ENCODE measurements at places on chromosomes 16 and 17.

DNA sequence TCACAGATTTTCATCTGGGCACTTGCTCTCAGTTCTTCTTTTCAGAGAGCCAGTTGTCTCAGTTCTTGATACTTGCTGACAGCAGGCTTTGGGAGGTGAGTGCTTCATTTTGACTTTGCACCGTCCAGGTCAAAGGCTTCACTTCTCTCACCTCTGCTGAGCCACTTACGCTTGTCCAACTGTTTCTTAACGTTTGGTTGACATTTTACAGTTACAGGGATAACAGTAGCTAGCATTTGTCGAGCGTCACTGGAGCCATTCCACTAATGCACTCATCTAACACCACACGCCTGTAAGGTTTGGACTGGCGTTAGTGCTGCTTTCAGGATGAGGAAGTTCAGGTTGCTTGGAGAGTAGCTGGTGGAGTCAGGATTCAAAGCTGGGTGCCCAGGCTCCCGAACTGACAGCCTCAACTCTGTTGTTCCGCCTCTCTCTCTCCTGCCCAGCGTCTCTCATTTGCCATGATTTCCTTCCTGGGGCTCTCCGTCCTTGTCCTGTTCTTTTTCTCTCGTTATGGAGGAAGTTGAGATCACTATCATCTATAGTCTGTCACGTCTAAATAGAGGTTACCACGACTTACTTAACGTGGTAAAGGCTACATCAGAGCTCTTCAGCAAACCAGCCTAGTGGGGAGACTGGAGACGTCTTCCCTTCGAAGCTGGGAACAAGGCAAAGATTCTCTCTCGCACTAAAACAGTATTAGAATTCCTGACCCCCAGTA, 220.8 kb downstream of the RPTOR start:
- no peak for DNase-seq

- DNase-seq: peak; percentile 60
These were observed 18.8 kb downstream of the XPO6 start for GRCh38 chr16:28192806-28193529.

DNA sequence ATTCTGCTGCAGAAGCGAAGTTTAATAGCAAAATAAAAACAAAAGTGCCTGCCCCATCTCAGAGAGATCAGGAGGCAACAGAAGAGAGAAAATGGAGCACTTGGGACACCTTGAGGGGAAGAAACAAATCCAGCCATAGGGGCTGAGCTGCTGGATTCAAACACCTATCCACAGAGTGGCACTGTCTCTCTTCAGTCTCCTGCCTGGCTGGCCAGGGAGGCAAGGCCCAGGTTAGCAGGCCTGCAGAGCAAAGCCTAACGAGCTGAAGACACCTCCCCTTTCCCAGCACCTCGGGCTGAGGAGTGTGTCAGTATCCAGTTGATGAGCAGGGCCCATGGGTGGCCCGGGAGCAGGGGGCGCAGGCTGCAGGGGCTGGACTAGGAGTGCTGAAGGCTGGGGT, 8.8 kb upstream of the KRT31 start:
- no peak for DNase-seq

GRCh38 chr16:24670623-24671454, 58.6 kb upstream of the TNRC6A start:
- no peak for DNase-seq

- no peak for DNase-seq
These were observed 344.6 kb downstream of the SOX9 start for GRCh38 chr17:72465191-72466024.

- DNase-seq: no peak
These were observed 12.3 kb upstream of the CMTM3 start for GRCh38 chr16:66592241-66592640.

- DNase-seq: no peak
These were observed 188.4 kb downstream of the AATF start for GRCh38 chr17:37137070-37137610.

DNA sequence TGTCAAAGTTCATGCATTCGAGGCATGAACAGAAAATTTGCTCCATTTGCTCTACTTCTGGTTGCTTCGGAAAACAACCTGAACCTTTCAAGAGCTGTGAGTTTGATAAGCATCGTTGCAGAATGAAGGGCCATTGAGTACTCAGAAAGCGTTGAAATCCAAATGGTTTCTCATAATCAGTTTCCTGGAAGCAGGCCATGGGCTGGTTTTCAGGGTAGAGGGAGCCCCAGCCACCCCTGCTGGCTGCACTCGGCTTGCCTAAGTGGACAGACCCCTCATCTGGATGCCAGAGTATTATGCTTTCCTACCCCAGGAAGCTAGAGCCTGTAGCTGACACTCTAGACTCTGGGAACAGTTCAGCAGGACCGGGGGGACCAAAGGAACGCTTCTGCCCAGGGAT, 24.4 kb downstream of the SCNN1G start:
- no peak for DNase-seq

DNA sequence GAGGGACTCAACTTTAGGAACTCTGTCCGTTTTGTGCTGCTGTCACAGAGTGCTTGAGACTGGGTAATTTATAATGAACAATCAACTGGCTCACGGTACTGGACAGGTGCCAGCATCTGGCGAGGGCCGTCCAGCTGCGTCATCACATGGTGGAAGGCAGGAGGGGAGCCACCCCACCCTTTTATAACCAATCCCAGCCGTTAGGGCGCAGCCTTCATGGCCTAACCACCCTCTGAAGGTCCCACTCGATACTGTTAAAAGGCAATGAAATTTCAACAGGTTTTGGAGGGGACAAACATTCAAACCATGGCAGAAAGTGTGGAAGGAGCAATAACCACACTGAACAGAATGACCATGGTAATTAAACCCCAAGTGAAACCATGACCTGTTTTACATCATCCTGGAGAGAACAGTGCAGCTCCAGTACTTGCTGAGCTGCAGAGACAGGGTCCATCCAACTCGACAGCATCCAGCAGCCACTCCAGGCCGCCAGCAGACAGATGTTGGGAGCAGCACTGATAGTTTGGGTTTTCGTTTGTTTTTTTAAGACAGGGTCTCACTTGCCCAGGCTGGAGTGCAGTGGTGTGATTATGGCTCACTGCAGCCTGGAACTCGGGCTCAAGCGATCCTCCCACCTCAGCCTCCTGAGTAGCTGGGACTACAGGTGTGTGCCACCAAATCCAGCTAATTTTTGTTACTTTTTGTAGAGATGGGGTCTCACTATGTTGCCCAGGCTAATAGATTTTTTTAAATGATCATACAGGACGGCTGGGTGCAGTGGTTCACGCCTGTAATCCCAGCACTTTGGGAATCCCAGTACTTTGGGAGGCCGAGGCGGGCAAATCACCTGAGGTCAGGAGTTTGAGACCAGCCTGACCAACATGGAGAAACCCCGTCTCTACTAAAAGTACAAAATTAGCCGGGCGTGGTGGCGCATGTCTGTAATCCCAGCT, 11.0 kb downstream of the CHMP6 start:
- DNase-seq: peak; percentile 13

DNA sequence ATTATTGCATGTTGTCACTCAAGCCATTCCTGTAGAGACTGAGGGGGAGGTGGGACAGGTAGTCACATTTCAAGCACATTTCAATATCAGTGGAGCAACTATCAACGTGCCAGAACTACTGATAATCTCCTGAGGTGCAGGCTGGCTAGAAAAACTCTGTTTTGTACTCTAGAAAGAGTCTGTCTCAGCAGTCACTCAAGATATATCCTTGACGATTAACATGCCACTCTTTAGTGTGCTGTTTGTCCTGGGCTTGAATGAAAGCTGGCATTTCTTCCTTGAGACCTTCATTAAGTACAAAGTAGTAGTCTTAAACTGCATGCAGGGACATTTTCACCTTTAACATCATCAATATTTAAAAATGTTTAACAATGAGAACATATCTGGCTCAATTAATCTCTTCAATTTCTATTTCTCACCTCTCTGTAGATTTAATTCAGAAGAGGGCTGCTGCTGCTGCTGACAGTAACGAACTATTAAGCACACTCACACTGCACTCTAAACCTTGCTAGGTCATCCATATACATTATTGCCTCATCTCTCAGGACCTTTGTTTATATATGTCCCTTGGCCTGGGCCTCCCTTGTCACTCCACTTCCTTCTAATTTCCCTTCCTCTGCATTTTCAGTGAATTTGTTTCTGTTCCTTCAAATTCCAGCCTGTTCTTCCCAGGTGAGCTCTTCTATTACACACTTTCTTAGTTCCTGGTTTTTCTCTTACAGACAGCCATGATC, 412.0 kb downstream of the HAPSTR1 start:
- DNase-seq: no peak

DNA sequence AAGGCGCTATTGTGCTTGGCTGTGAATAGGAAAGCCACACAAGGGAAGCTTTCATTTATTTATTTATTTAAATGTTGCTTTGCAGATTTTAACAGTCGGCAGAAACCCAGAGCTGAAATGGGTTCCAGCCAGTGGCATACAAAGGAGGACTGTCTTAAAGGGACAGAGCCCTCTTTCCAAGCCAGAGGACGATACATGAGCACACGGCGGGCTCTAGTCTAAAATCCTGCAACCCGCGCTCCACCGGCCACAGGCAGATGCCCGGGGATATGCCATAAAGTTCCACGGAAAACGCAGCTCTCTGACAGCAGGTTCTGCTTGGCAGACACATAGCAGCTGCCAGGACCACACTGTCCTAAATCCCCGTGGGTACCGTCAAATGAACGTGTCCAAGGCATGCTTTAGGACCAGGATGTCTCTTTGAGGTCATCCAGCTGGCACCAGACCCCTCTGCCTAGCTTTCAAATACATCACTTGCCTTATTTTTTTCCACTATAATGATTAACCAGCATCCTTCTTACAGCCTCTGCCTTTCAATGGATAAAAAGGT, 64.6 kb downstream of the CYTH1 start:
- DNase-seq: no peak

GRCh38 chr16:2235695-2236336, 428 bp upstream of the DNASE1L2 start:
- no peak for DNase-seq

- no peak for DNase-seq
These were observed 7.6 kb downstream of the XPO6 start for GRCh38 chr16:28204204-28204603.

GRCh38 chr17:5892921-5893675, 177.1 kb upstream of the WSCD1 start:
- DNase-seq: no peak

DNA sequence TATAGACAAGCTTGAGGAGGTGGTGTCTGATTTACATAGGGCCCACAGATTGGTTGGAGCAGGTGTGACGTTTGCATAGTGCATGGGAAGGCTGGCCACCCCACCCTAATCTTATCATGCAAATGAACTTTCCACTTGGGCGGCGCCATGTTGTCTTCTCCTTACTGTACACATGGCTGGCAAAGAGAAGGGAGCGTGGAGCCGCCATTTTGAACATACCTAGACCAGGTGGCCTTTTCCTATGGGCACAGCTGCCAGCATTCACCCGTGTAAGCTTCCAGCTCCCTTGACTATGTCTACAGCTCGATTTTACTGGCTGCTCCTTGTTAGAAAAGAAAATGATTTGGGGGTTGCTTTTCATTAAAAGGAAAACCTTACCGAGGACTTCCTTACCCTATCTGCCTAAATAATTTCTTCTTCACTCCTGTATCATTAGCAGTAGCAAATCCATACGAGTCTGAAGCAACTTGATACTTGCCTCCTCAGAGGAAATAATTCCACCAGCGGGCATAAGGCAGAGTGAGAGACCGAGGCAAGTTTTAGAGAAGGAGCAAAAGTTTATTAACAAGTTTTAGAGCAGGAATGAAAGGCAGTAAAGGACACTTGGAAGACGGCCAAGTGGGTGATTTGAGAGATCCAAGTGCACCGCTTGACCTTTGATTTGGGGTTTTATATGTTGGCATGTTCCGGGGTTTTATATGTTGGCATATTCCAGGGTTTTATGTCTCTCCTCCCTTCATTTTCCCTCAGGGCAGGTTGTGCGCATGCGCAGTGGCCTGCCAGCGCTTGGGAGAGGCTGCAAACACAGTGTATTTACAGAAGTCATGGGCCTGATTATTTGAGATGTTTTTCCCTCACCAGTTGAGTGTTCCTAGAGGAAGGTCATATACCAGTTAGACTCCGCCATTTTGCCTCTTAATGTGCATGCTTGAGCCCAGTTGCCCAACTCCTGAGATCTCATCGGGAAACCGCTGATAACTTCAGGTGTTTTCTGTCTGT, 65.7 kb downstream of the MARF1 start:
- no peak for DNase-seq

DNA sequence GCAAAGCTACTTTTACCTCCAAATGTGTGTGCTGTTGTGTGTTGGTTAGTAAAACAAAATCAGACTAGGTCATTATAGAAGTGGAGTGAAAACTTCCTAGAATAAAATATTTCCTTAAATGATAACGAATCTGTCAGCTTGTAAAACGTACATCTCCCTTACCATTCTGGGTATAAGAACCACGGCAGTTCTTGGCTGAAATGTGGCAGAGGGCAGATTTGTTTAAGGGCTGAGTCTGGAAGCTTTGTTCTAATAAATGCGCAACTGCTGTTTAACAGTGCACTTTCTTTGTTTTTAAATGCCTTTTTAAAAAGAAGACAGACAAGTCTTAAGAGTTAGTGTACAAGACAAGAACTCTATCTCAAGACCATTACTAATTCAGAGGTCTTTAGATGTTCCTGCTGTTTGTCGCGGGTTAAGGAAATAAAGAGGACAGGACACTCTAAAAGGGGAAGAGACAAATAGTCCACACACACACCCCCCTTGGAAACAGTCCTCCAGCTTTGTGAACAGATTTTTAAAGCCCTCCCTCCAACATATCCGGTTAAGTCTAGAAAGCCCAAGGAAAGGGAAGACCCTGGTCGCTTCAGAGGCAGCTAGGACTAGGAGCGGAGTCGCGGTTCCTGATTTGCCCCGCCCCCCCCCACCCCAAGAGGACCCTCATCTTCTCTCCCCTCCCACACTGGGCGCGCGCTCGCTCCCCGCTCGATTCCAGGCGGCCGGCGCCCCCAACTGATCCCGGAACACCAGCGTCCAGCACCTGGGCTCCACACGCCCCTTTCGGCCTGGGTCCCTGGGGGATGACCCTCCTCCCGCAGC, 658 bp downstream of the SYNRG start:
- DNase-seq: peak; percentile 33

DNA sequence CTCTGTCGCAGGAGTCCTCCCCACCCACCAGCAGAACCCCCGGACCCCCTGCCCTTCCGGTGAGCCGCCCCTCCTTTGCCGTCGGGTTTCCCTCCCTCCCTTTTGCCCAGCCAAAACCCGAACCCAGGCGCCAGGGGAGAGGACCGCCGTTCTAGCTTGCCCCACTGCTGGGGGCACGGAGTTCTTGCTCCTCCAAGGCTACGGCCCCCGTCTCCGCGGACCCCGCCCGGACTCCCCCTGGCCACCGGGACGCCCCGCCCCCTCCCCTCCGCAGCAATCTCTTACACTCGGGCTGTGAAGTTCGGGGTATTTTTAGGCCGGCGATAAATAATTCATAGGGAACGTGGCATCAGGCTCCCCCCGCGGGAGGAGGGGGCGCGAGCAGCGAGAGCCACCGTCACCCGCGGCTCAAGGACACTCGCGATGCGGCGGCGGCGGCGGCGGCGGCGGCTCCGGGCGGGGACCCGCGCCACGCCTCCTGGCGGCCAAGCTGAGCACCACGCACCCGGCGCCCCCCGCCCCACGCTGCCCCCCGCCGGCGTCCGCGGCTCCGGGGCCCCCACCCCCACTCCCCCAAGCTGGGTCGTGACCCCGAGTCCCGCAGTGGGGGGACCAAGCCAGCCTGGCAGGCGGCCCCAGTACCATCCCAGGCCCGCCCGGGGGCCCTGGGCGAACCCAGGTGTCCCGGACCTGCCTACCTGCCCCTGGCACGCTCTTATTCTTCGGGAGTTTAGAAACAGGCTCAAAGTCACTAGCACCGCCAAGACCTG, at the start of gene GRIN2C:
Gene GRIN2C, minus strand, starts transcription at position 427 of the 770 bp plus-strand sequence. CDS start 4,793 bp downstream, outside the sequence.
- no peak for DNase-seq

GRCh38 chr17:13076905-13077304, 59.1 kb upstream of the ELAC2 start:
- DNase-seq: no peak

- DNase-seq: no peak
These were observed 2.3 kb downstream of the C16orf54 start for GRCh38 chr16:29743475-29743826.

All from MV-4-11 (cell line).